ENCODE measurements at places on chromosomes 11 and 22.

DNA sequence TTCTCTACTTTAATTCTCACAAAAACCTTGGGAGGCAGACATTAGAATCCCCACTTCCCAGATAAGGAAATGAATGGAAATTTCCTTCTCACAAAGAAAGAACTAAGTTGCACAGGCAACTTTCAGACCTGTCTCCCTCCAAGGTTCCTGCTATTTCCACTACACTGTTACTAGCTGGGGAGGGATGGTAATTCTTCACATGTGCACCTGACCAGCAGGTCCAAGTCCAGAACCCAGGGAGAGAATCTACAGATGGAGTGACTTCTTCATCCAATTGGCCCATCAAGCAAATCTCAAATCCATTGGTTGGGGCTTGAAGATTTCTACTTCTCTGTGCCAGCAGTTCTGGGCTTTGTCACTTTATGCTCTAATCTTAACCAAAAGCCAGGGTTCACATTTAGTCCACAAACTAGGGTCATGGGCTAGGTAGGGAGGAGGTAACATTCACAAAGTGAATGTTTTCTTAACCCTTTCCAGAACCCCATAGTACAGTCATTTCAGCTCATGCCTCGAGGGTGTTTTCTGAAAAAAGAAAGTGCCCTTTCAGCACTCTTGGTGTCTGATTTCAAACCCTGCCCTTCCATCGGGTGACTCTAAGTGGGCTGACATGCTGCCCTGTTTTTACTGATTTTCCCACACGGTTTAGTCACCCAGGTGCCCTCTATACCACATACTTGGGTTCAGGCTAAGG, 2.7 kb downstream of the POU2AF1 start:
- no peak for DNase-seq

- DNase-seq = no peak
Measured at GRCh38 chr22:20021196-20022181, 579 bp downstream of the TANGO2 start.

GRCh38 chr22:50684501-50684900, 11.9 kb downstream of the SHANK3 start:
- DNase-seq = no peak

- DNase-seq = peak; percentile 79
Measured at GRCh38 chr11:615504-616319, at the start of gene IRF7. Gene IRF7, minus strand, starts transcription at chr11:615950. Its CDS starts 586 bp downstream, at chr11:615364.

GRCh38 chr11:61679893-61680621, at the start of gene DAGLA:
Gene DAGLA, plus strand, starts transcription at chr11:61680391. Its CDS starts 39,765 bp downstream, at chr11:61720156.
- DNase-seq = peak; percentile 23

DNA sequence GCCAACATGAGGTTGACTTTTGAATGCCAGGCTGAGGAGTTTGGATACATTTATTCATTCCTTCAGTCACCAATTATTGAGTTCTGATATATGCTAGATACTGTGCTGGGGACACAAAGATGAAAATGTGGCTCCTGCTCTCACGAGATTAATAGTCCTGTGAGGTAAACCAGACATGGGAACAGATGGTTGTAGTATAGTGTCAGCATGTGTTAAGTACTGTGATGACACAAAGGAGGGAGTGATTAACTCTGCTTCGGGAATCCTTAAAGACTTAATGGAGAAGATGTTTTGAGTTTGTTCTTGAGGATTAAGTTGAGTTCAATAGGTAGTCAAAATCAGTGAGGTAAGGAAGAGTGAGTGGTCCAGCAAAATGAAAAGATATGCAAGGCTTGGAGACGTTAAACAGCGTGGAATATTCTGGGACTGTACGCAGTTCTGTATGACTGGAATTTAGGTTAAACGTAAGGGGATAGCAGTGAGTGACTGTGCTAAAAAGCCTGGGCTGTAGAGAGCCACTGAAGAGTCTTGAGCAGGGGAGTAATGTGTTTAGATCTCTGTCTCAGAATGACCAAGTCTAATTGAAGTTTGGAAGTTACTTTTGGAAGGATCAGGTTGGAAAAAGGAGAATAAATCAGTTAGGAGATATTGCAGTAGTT, 11.8 kb downstream of the RNF121 start:
- DNase-seq = no peak

GRCh38 chr11:79185351-79185750, 255.5 kb downstream of the TENM4 start:
- no peak for DNase-seq

GRCh38 chr11:72643547-72643946, 30.7 kb downstream of the PDE2A start:
- no peak for DNase-seq

DNA sequence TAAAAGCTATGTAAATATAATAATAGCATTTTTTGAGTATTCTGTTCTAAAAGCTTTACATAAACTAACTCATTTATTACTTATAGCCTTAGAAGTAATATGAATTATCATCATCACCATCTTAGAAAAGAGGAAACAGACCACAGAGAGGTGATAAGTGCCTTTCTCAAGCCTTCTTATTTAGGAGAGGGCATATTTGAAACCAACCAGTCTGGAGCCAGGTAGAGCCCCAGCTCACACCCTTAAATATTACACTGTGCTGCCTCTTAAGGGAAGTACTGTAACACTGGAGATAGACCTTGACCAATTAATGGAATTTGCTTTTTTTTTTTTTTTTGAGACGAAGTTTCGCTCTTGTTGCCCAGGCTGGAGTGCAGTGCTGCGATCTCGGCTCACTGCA, 2.3 kb downstream of the BCO2 start:
- DNase-seq = no peak

DNA sequence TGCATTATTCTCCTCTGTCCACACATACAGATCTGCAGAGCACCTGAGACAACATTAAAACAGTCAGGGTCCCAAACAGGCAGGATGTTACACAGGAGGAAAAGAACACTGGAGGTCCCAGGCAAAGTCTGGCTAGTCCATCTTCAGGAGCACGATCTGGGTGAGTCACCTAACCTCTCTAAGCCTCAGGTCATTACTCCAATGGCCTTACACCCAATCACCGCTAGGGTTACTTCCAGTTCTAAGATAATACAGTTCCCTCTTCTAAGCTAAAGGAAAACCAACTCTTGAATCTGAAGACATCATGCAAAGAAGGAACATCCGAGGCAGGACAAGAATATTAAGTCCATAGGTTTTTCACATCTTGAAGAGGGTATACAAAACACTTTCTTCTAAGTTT, 24.5 kb downstream of the ASCC2 start:
- DNase-seq = no peak

DNA sequence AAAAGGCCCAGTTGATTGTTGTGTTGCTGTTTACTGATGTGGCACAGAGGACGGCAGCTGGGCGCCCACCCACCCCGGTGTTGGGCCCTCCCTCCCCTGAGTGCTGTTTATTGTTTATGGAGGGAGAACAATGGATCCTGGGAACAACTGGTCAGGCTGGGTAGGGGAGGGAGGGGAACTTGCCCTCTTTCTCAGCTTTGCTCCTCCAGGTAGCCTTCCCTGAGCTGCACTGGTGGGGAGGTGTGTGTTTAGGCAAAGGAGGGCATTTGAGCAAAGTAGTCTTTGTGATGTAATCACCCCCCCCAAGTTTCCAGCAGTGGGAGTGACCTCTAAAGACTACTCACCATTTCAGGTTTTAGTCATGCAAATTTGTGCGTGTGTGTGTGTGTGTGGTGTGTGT, 1035.3 kb downstream of the NTM start:
- no peak for DNase-seq
